ENCODE measurements at places on chromosomes 7 and 10.

- no peak for DNase-seq
Measured at GRCh38 chr7:14542624-14543023, 359.9 kb downstream of the DGKB start.

GRCh38 chr7:32591938-32592337 lies 96.6 kb downstream of the AVL9 start:
- DNase-seq = peak; percentile 35

DNA sequence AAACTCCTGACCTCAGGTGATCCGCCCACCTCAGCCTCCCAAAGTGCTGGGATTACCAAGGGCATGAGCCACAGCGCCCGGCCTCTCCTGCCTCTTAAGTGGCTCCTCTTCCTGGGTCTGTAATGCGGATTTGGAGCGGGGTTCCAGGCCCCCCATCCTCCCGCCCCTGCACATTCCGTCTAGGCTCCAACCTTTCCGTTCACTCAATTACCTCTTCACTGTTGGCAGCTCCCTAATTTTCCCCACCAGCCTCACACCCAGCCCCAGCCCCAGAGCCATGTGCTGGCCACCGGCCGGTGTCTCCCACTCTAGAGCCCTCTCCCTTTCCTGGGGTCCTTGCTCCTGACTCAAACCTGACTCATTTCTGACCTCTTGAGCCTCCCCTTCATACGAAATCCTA lies 16.6 kb downstream of the ASB13 start:
- DNase-seq = no peak

DNA sequence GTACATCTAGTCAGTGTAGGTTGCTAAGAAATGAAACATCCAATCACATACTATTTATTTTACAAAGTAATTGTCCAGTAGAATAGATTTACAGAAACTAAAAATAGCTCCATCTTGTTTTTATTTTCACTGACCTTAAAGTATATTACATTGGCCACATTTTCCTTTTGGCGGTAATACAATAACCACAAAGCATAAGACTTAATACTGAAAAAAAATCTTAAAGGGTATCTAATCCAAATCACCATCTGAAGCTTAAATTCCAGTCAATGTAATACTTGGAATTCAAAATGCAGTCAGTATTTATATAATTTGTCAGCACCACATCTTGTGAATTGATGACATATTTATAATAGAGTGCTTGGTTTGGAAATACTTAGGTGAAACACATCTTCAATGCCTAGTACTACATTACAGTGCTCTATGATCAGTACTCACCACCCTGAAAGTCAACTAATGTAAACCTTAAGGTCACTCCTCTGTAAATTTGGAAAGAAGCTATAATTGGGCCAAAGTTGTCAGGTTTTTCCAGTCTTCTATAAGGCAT lies 8.9 kb downstream of the ANKMY2 start:
- DNase-seq = no peak
